ENCODE measurements at places on chromosomes 13 and 19.

- DNase-seq = no peak
Measured at GRCh38 chr13:27905650-27906049, 14.2 kb upstream of the PDX1 start.

DNA sequence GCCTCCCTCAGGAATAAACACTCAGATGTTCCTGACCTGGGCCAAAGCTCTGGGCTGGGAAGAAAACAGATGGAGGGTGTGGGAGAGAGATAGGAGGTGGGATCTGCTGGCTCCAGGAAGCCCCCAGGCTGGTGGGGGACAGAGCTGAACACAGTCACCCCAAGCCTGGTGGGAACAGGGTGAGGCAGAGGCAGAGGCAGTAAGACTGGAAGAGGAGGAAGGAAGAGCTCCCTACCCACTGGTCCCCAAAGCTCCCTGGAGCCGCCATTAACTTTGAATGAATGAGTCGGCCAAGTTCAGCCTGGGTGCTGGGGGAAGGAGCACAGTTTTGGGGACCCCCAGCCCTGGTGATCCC lies 801 bp upstream of the KCNN1 start:
- DNase-seq = no peak

DNA sequence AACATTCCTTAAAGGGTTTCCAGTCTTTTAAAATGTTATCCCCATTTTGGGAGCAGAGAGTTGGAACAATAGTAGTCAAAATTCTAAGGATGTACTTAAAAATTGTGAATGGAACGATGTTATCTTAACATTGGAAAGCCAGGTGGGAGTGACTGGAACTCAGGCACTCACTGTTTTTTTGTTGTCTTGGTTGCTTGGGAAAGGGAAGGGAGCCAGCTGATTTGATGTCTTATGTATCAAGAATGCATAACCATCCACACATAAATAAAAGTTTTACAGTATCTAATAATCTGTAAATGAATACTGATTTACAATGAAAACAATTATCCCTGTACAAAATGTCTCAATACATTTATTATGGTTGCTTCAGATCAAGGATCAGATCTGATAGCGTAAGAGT lies 88.7 kb downstream of the SLC10A2 start:
- DNase-seq = no peak

GRCh38 chr19:8023371-8023770 lies 17.9 kb upstream of the ELAVL1 start:
- no peak for DNase-seq

- peak; percentile 26 for DNase-seq
Measured at GRCh38 chr19:29565171-29565570, 39.4 kb downstream of the VSTM2B start.

DNA sequence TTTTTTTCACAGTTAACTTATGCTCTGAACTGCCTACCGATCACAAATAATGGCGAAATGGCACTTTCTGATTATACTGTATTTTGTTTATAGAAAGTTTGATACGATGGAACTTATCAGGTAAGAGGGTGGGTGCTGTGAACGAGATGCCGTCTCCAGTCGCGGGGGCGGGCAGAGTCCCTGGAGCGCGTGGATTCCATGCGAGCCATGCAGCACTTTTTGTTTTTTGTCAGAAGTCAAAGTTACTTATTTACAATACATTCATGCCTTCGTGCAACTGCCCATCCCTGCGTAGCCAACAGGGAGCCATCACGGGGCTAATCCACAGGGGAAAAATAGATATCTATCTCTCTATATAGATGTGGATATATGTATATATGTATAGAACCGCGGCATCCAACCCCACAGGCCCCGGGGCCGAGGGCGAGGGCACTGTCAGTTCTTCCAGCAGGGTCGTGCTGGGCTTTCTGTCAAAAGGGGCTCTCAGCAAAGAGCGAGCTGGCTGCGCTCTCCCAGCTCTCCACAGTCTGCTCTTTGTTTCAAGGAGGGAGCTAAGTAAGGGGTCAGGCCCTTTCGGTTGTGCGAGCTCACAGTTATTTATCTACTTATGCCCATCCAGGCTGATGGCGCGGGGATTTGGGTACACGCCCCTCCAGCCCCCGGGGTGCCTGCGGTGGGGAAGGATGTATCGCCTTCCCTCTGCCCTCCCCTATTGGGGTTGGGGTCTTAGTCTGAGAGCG lies 3.4 kb downstream of the SLITRK1 start:
- no peak for DNase-seq

GRCh38 chr13:108276060-108276459 lies 6.5 kb downstream of the TNFSF13B start:
- DNase-seq = no peak

GRCh38 chr13:29771247-29771646 lies 79.2 kb downstream of the UBL3 start:
- DNase-seq = no peak

- DNase-seq = no peak
Measured at GRCh38 chr13:38412266-38412665, 62.6 kb downstream of the UFM1 start.

DNA sequence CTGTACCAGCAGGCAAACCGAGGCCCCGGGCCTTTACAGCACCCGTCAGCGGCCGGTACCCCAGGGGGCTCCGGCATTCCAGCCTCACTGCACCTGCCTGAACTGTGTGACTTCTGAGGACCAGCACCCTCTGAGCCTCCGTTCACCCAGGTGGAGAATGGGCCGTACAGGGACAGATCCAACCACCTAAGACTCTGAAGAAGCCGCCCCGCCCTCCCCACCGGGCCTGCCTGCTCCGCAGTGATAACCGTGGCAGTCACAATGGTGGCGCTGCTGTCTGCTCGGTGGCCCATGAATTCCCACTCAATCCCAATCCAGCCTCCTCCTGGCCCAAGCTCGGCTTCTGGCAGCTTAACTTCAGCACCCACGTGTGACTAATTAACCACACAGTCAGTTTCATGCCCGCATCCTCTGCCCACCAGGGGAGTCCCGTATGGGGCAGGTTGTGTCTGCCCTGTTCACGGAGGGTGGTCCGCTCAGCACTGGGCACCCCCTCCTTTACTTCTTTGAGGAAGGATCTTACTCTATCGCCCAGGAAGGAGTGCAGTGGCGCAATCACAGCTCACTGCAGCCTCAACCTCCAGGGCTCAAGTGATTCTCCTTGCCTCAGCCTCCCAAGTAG lies 3.4 kb downstream of the TCF3 start:
- DNase-seq = no peak

DNA sequence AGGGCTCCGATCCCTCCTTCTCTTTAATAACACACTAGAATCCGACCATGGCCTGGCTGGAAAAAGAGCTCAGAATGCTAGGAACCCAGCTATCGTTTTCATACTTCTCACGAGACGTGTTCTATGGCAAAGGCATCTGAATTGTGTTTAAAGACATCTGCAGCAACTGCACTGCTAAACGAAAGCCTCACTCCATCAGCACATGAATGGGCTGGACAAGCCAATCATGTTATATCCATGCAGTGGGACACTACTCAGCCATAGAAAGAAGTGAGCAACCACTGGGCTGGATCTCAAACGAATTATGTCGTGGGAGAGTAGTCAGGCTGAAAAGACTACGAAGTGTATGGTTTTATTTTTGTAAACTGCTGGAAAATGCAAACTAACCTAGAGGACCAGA lies 136.1 kb downstream of the COL4A1 start:
- no peak for DNase-seq

DNA sequence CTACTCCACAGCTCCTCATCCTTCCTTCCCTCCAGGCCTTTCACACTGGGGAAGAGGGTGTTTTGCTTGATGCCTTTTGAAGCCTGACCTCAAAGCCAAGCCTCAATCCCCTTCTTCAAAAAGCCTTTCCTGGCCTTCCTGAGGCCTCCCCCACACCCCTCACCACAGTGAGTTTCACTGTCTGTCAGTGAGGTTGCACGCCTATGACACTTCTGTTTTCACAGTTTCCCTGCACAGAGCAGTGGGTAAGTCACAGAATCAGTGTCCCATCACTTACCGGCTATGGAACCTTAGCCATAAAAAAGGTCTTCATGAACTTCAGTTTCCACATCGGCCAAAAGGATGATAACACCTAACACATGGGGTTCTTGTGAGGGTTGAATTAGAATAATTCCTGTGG lies 371.4 kb downstream of the UQCRFS1 start:
- no peak for DNase-seq

DNA sequence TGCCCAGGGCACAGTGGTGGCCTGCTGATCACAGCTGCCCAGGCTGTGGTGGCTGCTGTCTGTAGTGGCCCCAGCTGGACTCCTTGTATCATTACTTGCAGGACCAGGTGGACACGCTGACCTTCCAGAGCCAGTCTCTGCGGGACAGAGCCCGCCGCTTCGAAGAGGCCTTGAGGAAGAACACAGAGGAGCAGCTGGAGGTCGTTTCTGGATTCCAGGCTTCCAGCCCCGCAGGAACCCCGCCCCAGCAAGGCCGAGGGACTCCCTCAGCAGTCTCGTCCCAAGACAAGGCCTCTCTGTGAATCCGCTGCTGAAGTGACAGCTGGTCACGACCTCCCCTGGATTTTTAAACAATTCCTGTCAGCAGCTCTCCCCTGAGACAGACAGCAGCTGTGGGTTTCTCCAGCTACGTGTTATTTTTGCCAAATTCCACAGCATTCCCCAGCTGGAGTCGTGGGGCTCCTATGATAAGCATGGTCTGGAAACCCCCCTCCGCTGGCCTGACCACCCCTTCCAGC lies 98.3 kb downstream of the SLC7A1 start:
- peak; percentile 22 for DNase-seq

DNA sequence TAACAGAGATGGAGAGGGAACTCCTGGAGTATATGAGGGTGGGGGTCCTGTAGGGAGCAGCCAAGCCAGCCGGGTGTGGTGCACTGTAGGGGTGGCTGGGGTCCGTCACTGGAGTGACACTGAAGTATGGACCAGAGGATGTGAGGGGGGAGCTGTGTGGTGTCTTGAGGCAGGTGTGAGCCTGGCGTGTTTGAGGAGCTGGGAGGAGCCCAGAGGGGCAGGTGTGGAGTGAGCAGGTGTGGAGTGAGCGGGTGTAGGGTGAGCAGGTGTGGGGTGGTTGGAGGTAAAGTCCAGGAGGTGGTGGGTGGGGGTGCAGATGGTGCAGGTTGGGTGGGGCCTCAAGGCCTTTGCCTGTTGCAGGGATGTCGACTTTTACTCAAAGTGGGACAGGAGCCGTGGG lies 5.9 kb downstream of the B3GNT8 start:
- peak; percentile 49 for DNase-seq

DNA sequence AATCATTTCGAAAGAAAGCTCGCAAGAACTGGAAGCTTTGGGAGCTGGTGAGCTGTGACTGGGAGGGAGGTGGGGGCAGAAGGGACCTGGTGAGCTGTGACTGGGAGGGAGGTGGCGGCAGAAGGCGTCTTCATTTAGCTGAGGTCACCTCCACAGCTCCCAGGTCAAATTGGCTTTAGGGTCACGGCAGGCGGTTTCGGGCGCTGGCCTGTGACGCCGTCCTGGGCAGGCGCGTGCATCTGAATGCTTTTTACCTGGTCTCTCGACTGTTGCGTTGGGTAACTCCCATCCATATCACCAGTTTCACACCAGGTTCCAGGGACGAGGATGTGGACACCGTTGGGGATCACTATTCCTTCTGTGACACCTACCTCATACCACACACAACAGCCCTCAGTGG lies 29.2 kb downstream of the C2CD4C start:
- DNase-seq = no peak

GRCh38 chr19:31424861-31425620 lies 75.8 kb upstream of the TSHZ3 start:
- no peak for DNase-seq

DNA sequence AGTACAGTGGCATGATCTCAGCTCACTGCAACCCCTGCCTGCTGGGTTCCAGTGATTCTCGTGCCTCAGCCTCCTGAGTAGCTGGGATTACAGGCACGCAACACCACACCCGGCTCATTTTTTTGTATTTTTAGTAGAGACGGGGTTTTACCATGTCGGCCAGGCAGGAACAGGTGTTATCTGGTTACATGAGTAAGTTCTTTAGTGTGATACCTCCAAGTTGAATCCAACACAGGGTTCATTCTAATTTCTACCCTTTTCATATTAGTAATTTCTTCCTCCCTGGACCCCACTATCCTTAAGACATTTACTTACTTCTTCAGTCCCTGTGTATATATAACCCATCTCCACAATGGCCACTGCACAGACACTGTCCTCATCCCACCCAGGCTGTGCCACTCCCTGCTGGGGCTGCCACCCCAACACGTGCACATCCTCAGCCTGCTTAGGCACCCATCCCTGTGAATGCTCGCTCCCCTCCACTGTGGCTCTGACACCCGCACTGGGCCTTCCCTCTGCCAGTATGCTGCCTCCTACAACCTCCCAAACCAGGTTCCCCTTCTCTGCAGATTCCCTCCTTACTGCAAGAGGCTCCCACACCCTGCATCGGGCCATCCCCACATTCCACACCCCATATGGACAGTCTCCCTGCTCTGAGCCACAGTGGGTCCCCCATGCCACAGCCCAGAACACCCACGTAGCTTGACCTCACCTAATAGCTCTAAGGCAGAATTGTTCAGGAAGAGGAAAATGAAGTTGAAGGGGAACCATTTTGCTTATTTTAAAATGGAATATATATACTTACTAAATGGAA lies 147.1 kb downstream of the TBC1D4 start:
- no peak for DNase-seq

DNA sequence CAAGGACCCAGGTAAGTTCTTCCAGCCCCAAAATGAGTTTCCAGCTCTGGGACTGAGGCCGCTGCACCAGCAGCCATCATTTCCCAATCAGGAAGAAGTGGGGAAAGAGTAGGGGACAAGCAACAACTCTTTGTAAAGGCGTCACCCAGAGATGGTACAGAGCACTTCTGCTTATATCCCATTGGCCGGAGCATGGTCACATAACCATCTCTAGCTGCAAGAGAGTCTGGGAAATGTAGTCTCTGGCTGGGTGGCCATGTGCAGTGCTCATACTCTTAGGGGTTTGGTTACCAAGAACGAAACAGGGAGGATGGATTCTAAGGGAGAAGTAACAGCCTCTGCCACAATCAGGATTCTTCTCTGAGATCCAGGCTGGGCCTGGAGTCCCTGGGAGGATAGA lies 26.3 kb downstream of the CKM start:
- no peak for DNase-seq

DNA sequence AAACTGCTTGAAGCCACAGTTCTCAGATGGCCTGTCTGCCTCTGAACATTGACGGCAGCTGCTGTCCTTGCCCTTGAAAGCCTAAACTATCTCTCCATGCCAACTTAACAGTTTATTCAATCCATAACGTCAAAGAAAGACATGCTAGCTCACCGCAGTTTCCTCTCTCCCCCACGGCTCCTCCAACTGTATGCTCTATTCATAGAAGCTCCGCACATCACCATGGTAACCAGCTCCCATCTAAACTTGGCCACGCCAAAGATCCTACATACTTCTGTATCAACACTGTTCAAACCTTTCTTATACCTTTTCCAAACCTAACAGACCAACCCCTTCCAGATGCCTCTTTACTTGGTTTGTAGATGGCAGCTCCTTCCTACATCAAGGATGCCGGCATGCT lies 48.6 kb downstream of the ZNF91 start:
- no peak for DNase-seq

GRCh38 chr13:20053016-20053415 lies 94.5 kb downstream of the ZMYM2 start:
- DNase-seq = no peak

- no peak for DNase-seq
Measured at GRCh38 chr13:41955605-41956004, 5.3 kb downstream of the VWA8 start.
